ENCODE measurements at places on chromosomes 2 and 18.

GRCh38 chr2:230976671-230977171 is 19.2 kb upstream of the SPATA3 start:
- no peak for DNase-seq

DNA sequence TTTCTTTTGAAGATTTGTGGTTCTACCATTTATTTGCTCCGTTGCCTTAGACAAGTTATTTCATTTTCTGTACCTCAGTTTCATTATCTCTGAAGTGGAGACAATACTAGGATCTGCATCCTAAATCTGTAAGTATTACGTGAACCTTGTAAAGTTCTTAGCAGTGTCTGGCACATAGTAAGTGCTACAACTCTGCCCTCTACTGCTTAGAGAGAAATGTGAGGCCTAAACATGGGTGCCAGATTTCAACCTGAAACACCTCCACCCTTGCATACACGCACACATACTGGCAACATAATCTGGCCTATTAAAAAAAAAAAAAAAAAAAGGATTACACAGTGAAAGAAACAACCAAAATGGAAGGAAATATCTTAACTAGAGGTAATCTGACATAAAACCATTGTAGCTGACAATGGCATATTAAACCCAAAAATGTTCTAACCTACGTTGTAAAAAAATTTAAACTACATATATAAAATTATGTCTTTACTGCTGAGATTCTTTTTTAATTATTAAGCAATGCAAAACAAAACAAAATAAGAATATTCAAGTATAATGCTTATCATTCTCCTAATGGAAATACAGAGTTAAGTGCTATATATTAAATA is 132.6 kb downstream of the MAP2 start:
- no peak for DNase-seq

DNA sequence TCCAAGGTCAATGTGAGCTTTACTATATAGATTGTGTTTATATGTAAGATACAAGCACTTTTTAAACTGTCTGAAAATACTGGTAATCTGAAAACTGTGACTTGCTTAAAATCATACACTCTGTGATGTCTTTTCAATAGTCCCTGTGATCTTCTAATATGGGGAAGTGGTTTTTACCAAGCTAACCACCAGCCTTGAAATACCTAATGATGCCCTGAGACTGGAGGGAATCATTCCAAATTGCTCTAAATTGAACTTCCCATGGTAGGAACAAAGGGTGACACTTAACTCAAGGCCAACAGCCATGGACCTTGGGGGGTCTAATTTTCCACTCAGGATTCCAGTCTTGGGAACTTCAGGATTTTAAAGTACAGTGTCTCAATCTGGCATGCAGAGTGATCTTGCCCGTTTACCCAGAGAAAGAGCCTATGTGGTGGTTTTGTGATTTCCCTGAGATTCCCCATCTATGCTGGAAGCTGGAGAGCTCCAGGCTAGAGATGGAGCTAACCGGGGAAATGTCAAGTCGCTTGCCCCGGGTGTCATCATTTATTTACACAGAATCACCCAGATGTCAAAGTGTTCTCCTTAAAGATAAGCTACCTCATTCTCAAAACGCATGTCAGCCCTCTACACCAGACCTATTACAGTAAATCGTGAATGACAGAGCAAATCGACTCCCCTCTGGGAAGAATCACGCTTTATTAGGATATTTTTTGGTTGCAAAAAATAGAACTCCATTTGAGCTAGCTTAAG is 198.5 kb downstream of the SP3 start:
- DNase-seq, result no peak

DNA sequence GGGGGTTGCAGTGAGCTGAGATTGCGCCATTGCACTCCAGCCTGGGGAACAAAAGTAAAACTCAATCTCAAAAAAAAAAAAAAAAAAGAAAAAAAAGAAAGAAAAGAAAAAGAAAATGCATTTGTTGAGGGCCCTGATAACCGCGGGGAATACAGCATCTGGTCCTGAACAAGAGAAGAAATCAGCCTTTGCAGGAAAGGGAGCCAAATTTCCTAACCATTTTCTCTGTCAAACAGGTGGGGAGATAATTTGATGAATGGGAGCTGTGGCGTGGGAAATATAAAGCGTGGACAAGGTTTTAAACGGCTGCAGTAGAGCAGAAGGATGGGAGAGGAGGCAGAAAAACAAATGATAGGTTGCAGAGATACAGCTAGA is 864 bp downstream of the E2F6 start:
- DNase-seq, result no peak

- no peak for DNase-seq
Measured at GRCh38 chr2:29397713-29398112, 282.5 kb downstream of the CLIP4 start.

DNA sequence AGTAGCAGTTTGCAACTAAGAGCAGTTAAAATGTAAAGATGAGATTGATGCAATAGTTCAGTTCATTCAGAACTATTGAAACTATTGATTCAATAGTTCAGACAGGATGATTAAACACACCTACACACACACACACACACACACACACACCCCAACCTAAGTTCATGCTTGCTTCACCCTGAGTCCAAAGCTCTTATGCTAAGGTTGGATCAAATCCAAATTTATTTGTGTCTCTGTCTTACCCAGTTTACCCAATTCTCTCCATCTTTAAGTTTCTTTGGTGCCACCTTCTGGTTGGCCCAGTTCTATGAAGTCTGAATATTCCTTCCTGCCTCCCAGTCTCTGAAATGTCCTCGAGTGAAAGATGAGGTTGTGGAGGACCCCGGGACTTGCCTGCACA is 5.1 kb downstream of the SERPINB8 start:
- DNase-seq, result no peak

DNA sequence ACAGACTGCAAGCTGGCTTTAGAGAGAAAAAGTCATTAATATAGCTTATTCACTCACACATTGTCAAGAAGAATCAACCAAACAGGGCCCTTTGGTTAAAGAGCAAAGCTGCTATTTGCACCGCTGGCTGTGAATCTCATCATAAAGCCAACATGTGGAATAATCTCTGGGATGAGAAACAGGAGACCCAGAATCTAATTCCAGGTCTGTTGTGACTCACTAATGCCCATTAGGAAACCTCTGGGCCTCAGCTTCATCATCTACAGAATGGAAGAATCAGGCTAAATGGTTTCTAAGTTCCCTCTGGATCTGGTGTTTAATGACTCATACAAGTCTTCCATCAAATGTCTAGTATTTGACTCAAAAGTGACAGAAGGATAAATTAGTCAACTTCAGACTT is 591.7 kb upstream of the DDX18 start:
- DNase-seq, result no peak

GRCh38 chr2:45506756-45507155 is 104.3 kb downstream of the SRBD1 start:
- DNase-seq, result no peak

GRCh38 chr2:69062307-69062962 is 49.5 kb downstream of the ANTXR1 start:
- DNase-seq, result no peak

- DNase-seq, result no peak
Measured at GRCh38 chr2:7829241-7829640, 852.6 kb upstream of the ID2 start.

GRCh38 chr18:78596794-78597345 is 382.7 kb upstream of the SALL3 start:
- no peak for DNase-seq

DNA sequence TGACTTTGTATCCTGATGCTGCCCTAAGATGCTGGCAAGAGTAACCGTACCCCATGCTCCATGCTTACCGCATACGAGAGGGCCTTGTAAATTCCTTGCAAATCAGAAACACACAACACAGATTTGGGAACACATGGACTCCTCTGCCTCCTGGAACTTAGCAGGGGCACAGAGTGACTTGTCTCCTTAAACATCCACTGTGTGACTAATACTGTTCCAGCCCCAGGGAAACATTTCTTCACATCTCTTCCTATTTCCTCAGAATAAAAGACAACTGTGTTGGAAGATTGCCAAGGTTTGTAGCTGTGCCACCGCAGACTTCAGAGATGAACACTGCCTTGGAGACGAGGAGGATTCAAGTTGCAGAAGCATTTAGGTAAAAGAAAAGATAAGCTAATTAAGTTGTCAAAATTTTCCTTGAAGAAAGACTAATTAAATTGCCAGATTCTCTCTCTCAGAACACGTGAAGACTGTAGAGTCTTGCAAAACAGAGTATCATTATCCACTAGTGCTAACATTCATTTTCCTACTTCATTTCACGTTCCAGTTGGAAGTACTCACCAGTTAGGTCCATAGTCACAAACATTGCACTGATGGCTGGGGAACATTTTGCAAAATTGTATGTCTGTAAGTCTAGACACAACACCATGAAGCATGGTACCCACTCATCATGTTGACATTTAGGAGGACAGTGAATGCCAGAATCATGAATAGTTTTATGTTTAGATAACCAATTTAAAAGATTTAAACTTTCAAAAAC is 188.8 kb downstream of the TSN start:
- DNase-seq, result no peak

- DNase-seq, result peak; percentile 17
Measured at GRCh38 chr18:58649966-58650816, 21.1 kb upstream of the MALT1 start.

GRCh38 chr2:213991453-213992108 is 419.3 kb upstream of the VWC2L start:
- no peak for DNase-seq

All from stimulated activated CD4-positive, alpha-beta T cell treated with anti-CD3 and anti-CD28 coated beads, Interleukin-2, amount 100 ng/mL, for 4 hours (primary cell).